ENCODE measurements at places on chromosomes 5 and 9.

DNA sequence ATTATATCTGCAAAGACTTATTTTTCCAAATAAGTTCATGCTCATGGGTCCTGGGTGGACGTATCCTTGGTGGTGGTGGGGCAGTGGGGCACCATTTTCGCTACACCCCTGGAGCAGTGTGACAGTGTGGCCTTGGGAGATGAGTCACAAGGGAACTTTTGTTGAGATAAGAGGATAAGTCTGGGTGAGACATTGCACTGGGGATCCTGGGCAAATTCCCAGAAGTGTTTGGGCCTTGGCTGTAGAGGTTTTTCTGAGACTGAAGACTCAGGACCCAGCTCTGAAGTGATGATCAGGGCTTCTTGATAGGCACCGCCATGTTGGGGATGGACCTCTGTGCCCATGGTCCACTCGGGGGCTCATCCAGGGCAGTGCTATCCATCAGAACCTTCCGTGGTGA lies 149.4 kb downstream of the MACROH2A1 start:
- no peak for DNase-seq

GRCh38 chr5:181198905-181199519 lies 6.0 kb downstream of the TRIM7 start:
- DNase-seq = no peak

GRCh38 chr5:167866797-167867196 lies 424.6 kb upstream of the WWC1 start:
- DNase-seq = no peak

GRCh38 chr5:147547730-147548129 lies 37.9 kb upstream of the DPYSL3 start:
- DNase-seq = no peak

DNA sequence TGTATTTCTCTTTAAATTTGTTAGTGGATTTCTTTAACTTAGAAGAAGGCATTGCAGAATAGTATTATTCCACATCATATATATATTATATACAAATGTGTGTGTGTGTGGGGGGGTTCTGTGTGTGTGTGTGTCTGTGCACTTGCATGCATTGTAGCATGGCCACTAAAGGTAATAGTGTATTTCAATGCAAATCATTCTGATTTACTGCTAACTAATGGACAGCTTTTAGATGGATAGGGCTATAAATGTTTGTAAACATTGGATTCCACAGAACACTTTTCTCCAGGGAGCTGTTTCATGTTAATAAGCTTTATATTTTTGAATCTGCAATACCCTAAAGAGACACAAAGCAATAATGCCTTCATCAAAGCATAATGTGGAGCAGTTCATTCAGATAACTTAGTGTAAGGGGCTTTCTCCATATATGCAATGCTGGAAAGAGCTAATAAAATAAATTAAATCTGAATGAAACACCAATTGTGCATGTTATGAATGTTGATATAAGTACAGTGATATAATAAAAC lies 496.7 kb upstream of the CDH9 start:
- no peak for DNase-seq

DNA sequence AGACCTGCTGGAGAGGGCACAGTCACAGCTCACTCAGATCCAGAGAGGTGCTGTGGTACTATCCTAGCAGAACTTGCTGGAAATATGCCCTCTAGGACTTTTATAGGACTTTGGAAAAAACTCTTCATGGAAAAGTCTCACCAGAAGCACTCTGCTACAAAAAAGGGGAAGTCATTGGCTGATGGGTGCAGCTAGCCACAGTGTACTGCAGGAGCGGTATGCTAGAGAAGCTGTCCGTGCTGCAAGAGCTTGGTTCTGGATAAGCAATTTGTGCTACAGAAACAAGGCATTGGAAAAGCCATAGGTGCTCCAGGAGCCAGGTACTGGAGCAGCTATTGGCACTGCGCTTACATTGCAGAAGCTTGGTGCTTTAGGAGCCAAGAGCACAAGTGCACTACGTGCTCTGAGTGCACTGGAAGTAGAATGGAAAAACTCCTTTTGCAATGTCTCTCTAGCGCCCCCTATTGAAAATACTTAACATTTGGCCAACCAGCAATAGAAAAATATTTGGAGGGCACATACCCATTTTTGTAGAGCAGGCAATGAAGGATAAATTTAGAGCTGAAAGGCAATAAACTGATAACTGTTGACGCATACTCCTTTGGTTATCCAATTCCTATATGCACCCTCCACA lies 83.4 kb downstream of the MEGF10 start:
- DNase-seq = no peak

DNA sequence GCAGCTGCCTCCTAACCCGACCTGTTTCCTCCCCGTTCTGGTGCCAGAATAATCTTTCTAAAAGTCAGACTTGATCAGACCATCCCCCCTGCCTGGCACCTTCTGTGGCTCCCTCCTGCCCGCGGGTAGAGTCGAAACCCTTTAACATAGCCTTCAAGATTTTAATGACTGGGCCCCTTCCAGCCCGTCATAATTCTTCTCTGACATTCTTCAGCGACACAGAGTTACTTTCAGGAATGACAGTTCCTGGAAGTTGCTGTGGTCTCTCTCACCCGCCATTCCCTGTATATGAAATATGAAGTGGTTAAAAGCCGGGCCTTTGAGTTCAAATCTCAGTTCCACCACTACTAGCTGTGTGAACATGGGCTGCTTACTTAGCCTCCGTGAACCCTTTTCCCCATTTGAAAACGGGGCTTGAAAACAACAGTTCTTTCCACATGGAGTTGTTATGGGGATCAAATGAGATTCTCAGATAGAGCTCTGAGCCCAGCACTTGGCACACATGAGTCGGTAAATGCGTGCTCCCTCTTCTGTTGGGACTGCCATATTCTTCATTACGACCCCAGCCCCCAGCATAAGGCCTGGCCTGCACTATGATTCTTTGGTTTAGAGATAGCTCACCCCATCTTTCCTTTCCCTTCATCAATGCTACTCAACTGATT lies 737 bp downstream of the NANS start:
- DNase-seq = no peak

DNA sequence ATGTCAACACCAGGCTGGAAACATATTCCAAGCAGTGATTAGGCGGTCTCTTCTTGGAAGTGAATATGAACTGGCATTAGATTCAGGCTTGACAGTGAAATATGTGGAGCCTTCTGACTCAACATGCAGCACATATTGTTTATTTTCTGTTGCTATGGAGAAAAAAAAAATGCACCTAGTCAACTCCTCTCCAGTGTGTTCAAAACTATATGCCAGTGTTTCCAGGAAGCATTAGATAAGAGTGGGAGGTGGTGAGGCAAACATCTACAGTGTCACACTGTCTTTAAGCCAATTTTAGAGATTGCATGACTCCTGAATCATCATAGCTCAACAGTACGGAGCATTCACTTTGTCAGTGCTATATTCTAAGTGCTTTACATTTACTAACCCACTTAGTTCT lies 117.9 kb downstream of the HCN1 start:
- no peak for DNase-seq

DNA sequence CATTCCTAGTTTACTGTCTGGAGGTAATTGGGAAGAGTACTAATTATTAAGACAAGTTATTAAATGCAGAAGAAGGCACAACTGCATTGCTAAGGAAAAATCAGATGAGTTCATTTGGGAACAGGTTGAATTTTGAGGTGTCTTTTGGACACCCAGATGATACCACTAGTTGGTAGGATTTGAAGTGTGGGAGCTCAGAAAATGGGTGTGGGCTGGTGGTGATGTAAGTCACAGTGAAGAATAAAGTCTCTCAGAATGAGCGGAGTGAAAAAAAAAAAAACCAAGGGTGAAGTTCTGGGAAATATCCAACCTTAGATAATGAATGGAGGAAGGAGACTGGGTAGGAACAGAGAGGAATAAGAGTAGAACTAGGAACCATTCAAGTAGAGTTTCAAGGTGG lies 35.6 kb upstream of the MYORG start:
- no peak for DNase-seq

- no peak for DNase-seq
Observed at GRCh38 chr9:113522419-113522818, 58.9 kb downstream of the RGS3 start.

DNA sequence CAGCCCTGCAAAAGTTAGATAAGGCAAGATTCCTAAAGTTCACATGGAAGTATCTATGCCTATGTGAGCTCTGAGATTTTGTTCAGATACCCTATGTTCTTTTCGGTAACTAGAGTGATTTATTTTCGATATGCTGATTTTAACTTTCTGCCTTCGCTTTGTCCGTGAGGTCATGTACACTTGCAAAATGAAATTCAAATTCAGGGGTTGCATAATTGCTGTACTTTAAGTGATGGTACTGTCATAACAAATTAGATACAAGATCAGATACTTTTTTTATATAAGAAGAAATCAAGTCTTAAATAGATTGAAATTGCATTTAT lies 350 bp upstream of the ECPAS start:
- no peak for DNase-seq

DNA sequence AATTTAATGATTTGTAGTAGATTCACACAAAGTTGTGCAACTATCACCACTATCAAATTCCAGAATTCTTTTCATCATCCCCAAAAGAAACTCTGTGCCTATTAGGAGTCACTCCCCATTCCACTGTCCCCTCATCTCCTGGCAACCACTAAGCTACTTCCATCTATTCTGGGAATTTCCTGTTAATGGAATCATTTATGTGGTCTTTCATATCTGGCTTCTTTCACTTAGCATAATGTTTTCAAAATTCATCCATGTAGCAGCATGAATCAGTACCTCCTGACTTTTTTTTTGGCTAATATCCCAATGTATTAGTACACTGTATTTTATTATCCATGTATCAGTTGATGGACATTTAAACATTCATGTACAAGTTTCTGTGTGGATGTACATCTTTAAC lies 157.6 kb downstream of the TTC39B start:
- DNase-seq = no peak

DNA sequence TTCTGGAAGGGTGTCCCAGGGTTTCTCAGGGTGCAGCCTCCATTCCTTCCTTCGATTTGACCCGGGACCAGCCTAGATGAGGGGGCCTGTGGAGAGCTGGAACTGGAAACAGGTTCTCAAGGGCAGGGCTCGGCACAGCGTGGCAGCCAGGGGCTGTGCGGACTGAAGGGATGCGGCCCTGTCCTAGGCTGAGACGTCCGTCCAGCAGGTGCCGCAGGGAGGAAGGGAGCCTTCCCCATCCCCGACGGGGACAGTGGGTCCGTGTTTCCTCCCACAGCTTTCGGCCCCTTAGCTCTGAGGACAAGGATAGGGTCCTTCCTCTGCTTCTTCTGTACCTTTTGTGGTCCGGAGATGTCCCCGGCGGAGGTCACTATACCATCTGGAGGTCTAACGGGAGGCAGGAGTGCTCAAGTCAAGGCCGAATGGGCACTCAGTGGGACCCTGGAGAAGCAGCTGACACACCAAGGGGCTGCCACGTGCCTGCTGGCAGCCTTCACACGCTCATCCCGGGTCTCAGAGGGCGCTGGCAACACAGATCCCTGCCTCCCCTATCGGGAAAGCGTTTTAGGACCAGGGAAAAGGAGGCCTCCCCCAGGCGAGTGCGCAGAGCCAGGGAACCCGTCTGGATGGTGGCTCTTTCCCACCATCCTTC lies 49.9 kb downstream of the USP20 start:
- no peak for DNase-seq

- no peak for DNase-seq
Observed at GRCh38 chr9:81211741-81212140, 477.6 kb downstream of the TLE1 start.

DNA sequence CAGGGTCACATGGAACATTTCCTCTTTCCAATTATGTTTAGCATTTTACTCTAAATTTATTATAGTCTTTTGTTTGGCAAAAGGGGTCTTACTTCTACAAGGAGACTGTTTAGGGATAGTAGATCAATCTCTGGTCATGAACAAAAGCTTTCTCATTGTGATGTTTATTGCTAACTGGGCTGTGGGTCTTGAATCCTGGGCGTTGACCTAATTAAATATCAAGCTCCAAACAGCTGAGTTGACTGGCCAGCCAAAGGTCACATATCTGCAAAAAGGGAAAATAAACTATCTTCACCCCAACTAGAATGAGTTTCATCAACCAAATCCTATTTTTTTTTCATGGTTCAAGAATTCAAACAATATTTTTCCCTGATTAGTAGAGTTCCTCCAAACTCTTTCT lies 245.4 kb upstream of the TUT7 start:
- no peak for DNase-seq

DNA sequence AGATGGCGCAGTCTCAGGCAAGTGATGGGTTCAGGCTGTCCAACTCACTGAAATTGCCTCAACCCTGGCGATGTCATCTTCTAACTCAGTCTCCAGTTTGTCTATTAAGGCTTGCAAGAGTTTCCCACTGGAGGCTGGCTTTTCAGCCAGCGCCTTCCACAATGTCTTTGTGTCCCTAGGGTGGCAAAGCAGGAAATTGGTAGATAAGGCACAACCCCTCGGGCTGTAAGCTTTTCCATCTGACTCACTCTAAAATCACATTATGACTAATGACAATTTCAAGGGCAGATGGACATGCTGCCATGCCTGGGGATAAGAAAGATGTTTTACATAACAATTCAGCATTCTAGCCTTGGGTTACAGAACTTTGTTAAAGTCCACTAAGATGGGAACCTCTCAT lies 61.9 kb downstream of the MROH2B start:
- DNase-seq = no peak

GRCh38 chr9:1400983-1401382 lies 350.8 kb downstream of the DMRT2 start:
- no peak for DNase-seq

DNA sequence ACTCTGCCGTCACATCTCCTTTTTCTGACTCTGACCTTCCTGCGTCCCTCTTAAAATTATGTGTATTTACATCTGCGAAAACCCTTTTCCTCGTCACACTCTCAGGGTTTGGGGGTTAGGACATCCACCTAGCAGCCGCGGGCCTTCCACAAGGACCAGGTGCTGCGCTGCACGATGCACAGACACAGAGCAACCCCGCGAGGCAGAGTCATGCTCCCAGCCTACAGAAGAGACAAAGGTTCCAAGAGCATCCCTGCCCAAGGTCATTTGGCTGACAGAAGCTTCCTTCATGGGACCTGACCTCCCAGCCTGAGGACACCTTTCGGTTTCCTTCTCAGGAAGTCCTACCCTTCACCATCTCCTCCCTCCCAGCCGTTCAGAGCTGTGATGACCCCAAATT lies 118.6 kb upstream of the SARDH start:
- DNase-seq = no peak

DNA sequence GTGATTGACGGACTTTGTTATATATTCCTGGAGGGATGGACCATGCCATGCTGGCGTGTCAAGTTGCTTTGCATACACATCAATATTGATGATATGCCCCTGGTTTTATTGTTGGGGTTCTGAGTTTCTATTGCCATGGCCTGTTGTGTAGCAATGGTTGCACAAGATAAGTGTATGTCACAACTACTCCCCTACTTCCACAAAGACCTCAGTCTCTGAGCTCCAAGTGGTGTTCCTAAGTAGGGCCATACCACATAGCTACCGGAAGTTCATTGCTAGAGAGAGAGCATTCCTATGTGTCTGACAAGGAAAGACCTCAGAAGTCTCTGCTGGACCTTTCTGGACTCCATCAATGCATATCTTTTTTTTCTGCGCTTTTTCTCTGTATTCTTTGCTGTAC lies 19.8 kb downstream of the TXNDC8 start:
- no peak for DNase-seq

GRCh38 chr9:14373706-14374105 lies 59.8 kb upstream of the NFIB start:
- no peak for DNase-seq

- peak; percentile 37 for DNase-seq
Observed at GRCh38 chr9:89657765-89658164, 53.0 kb downstream of the GADD45G start.

Measured in thymus (tissue), 14 donors.